ENCODE measurements at places on chromosomes 3 and 15.

DNA sequence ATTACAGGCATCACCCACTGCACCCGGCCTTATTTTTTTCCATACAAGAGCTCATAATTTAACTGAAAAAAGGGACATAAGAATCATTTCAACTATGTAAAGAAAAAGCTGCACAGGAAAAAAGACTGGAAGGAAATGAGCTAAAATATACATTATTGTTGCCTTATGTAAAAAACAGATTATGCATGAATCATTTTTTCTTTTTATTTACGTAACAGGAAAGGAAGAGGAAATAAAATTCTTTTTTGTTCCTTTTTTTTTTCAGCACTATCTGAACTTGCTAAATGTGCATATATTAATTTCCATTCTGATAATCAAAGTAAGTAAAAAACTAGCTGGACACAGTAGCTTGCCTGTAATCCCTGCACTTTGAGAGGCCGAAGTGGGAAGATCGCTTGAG is 12.1 kb downstream of the KIF9 start:
- no peak for DNase-seq

GRCh38 chr3:188533612-188534357 is 379.8 kb downstream of the LPP start:
- no peak for DNase-seq

GRCh38 chr3:170528726-170529125 is 57.1 kb downstream of the SLC7A14 start:
- DNase-seq = no peak

- DNase-seq = peak; percentile 70
These were observed 29.0 kb upstream of the EHHADH start for GRCh38 chr3:185282696-185283373.
